ENCODE measurements at places on chromosomes 5 and 9.

DNA sequence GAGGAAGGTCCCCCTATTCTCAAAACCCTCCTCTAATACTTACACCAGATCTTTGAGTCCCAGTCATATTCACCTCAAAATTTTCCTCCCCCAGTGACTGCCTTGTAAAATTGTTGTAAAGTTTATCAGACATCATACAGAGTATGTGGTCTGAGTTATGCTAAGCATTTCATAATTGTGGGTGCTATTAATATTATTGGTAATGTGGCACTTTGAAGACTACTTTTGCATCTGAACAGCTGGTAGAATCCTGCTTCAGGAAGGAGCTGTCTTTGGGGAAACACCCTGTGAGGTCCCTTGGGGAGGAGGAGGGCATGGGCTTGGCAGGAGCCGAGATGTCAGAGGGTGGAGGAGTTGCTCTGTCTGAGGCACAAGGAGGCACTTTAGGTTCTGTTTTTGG is 164.9 kb upstream of the ZNF618 start:
- DNase-seq = no peak

DNA sequence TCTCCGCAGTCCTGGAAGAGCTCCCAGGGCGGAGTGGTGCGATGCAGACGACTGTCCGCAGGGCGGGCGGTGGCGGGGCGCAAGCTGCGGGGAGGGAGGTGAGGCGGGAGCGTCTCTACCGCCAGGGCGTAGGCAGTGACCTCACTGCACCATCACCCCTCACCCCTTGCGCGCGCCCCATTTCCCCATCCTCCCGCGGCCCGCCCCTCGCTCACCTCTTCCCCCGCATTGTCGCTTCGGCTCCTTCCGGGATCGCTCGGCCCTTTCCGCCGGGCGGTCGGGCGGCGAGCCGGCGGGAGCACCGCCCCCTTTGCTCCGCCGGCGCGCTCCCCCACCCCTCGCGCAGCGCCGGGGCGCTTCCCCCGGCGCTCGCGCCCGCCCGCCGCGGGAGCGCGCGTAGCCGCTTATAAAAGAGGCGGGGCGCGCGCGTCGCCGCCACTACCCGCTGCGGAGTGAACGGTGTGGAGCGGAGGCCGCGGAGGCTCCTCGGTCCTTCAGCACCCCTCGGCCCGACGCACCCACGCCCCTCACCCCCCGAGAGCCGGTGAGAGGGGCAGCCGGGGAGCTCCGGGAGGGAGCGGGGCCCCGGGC is at the start of gene SPTAN1:
SPTAN1 (plus strand) TSS at position 435 of the 591 bp plus-strand sequence. CDS start 14,154 bp downstream, outside the sequence.
- no peak for DNase-seq

- no peak for DNase-seq
Measured at GRCh38 chr5:156036640-156037039, 290.3 kb upstream of the SGCD start.

- DNase-seq = peak; percentile 60
Measured at GRCh38 chr9:36036780-36037548, at the start of gene RECK. RECK (plus strand) TSS chr9:36036913; CDS start chr9:36036999, 86 bp downstream.

DNA sequence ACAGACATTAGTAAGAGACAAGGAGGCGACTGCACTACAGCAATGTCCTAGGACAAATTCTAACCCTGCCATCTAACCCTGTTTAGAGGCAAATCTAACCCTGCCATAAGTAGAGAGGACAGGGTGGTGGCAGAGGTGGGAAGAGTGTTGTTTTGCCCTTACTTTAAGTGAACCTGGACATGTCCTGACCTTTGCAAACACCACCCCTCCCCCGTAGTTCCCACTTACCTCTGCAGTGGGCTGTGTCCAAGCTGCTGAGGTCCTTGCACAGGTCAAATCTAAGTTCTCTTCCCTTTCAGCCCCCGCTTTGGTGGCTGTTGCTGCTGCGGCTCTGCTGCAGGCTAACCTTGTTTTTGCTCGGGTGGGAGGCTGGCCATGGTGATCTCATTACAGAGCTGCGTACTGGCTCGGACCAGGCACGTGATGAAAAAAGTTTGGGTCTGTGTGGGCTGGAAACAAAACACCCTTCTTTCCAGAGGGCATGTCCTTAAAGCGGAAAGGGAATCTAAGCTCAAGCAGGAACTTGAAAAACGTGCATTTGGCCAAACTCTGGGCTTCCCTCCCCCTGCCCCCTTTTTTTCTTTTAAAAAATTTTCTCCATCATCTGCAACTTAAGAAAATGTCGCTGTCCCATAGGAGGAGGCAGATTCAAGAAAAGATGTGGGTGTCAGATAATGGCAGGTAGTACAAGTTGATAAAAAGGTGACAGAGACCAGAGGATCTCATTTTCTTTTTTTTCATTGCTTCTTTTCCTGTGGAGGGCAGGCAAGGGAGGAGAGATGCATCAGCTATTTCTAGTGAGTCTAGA is at the start of gene FAXDC2:
FAXDC2 (minus strand) TSS at position 349 of the 808 bp plus-strand sequence. CDS start 12,425 bp downstream, outside the sequence.
- DNase-seq = peak; percentile 68

GRCh38 chr9:7363777-7364477 is 435.7 kb downstream of the DMAC1 start:
- no peak for DNase-seq
